ENCODE measurements at places on chromosomes 3 and 15.

DNA sequence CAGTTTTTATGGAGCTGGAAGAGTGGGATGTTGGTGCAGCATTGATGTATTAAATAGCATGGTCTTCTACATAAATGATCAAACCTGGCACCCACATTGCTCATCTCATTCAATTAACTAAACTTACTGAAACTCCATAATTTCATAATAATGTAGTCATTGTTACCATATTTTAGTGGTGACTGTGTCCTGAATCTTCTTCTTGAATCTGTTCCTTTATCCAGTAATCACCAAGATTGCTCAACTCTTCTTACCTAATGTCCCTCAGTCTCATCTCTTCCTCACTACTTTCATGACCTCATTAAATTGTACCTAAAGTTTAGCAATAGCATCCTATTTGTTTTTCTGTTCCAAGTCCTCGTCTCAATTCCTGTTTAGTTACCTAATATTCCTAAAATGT, 69.8 kb downstream of the FGF7 start:
- DNase-seq = no peak

DNA sequence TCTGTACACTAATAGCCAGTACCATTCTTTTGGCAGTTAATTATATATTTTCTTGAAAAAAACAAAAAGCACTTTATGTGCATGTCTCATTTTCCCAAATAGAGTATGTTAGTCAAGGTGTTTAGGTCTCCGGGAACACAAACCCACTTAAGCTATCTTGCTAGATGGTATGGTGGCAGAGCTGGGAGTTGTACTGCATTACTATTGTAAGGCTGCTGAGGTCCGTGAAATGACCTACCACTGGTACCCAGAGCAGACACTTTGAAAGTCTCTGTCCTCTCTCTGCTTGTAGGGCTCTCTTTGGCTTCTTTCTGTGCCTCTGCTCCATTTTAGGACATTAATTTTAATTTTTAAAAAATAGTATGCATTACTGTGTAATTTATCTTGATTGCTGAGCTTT, 8.8 kb downstream of the TMOD3 start:
- DNase-seq = no peak

GRCh38 chr15:31046759-31047359, 54.7 kb downstream of the TRPM1 start:
- no peak for DNase-seq

GRCh38 chr3:43862992-43863805, 172.5 kb downstream of the ABHD5 start:
- DNase-seq = no peak

- DNase-seq = no peak
Measured at GRCh38 chr3:37338500-37338899, 164.1 kb upstream of the LRRFIP2 start.

DNA sequence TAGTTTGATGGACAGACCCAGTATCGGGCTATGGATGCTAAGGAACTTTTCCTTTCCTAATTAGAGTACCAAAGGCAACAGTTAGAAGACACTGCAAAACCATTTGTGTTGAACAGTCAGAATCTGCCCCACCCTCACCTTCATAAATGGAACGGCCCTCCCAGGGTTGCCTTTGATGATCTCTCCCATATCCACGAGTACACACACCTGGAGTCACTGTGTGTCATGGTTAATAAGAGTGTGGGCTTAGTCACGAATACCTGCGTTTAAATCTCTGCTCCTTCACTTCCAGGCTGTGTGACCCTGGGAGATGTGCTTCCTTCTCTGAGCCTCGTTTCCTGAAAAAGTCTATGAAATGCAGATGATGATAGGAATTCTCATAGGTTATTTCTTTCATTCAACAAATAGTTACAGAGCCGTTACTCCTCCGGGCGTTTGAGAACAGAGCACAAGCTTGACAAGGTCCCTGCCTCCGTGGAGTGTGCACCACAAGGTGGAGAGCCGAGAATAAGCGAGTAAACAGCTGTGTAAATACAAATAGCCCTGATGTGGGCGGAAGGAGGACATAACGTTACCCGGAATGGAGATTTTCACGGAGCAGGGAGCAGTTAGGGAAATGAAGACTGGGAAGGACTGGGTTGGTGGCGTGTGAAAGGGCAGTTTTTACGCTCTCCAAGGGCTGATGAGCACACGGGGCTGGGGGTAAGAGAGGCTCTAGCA, 6.7 kb downstream of the SLC51A start:
- DNase-seq = no peak

- DNase-seq = no peak
Measured at GRCh38 chr3:196471551-196471950, 32.0 kb downstream of the RNF168 start.

GRCh38 chr15:35252351-35252865, 167.3 kb upstream of the NANOGP8 start:
- DNase-seq = no peak

DNA sequence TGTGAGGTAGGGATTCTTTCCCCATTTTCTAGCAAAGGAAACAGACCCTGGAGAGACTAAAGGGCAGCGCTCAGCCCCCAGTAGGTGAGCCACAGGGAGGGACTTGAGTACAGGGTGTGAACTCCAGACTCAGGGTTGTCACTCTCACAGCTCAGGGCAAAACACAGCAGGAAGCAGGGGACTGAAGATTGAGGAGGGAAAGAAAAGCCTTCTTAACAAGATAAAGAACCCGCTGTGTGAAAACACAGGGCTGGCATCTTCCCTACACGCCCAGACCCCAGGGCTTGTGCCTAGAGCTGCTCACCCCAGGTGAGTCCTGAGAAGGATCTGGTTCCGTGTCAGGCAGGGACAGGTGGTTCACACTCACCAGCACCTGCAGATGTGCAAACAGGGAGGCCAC, 59.6 kb downstream of the ABTB1 start:
- DNase-seq = no peak

DNA sequence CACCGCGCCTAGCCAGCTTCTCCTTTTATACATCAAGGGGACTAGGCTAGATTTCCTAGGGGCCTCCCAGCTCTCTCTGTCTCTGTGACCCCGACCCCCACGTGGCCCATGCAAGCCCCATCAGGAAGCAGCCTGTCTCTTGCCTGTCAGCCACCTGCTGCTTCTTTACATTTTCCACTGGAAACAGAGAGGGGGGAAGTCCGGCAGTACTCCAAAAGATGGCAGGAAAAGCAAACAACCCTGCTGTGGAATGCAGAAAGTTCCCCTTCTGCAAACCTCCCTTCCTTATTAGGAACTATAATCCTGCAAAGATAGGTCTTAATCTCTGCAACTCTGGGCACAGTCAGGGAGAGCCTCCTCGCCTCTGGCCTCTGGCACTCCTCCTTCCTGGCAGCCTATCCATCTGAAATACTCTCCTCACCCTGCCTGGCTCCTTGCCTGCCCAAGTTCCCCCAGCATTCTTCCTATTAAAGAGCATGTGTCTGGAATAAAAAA, 47.4 kb upstream of the HACD2 start:
- DNase-seq = no peak

DNA sequence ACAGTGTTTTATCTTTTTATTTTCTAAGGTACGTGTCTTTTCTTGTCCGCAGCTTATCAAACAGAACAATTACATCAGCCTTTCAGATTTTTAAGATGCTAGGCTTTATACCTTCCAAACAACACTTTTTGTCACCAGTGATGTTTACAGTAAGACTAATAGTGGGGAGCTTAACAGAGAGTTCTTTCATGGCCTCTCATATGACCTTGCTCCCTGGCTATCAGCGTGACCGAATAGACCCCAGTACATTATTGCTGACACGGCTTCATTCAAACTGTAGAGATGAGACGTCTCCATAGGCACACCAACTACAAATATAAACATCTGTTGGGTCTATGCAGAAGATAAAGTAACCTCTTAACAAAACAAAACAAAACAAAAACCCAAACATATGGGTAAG, 477.6 kb upstream of the KCNMB2 start:
- no peak for DNase-seq

DNA sequence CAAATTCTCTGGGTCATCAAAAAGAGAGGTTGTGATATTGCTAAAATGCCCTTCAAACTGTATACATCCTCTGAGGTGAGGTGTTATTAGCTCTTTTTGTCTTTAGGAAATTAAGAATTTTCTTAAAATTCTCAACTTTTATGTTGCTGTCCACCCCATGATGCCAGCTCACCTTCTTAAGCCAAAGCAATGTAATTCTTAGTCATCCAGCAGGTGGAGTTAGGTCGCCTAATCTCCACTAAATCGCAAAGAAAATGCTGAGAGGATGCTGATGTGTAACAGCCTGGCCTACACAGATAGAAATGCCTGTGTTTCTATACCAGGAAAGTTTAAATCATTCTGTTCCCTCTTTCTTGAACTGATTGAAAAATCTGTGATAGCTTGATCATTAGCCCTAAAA, 770.2 kb upstream of the ALCAM start:
- no peak for DNase-seq

DNA sequence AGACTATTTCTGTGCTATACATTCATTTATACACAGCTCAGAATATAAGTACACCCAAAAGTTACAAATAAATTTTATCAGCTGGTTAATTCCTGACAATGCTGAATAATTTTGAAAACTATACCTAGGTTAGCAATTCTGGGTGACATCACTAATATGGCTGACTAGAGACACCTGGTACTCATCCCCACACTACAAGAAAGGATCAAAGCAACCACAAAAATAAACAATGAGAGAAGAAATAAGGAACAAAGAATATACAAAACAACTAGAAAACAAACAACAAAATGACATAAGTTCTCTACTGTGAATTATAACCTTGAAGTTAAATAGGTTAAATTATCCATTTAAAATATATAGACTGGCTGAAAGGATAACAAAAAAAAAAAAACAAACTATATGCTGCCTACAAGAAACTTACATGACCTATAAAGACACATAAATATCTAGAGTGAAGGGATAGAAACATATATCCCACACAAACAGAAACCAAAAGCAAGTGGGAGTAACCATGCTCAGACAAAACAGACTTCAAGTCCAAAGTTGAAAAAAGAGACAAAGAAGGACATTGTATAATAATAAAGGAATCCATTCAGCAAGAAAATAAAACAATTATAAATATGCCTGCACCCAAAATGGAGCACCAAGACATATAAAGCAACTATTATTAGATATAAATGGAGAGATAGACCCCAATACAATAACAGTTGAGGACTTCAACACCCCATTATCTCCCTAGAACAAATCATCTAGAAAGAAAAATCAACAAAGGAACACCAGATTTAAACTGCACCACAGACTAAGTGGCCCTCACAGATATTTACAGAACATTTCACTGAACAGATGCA, 57.8 kb downstream of the IMPG2 start:
- no peak for DNase-seq

DNA sequence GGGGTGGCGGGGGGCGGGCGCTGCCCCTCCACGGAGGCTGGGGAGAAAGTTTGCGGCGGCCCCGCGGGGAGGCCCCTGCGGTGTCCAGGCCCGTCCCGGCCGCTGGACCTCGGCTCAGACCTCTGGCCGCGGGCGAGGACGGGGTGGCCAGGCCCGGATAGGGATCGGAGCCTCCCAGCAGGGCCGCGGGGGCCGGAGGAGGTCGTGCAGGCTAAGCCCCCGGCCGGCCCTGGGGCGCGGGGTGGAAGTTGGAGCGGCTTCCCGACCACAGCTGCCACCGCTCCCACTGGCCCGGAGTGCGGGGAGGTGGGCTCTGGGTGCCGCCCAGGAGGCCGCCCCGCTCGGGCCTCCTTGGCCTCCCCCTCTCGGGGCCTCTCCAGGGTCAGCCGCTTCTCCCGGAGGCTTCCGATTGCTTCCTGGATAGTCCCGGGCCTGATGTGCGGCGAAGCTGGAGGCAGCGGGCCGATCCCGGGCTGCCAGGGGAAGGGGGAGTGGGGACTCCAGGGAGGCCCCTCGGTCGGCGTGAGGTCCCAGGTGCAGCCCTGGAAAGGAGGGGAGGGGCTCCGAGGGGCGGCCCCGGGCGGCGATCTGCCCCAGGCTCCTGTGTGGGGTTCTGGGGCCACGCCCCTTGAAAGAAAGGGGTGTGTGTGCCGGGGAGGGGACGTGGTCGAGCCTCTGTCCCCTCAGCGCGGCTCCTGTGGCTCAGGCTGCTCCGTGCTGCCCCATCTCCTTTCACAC, 907 bp downstream of the PLXNA1 start:
- DNase-seq = no peak

DNA sequence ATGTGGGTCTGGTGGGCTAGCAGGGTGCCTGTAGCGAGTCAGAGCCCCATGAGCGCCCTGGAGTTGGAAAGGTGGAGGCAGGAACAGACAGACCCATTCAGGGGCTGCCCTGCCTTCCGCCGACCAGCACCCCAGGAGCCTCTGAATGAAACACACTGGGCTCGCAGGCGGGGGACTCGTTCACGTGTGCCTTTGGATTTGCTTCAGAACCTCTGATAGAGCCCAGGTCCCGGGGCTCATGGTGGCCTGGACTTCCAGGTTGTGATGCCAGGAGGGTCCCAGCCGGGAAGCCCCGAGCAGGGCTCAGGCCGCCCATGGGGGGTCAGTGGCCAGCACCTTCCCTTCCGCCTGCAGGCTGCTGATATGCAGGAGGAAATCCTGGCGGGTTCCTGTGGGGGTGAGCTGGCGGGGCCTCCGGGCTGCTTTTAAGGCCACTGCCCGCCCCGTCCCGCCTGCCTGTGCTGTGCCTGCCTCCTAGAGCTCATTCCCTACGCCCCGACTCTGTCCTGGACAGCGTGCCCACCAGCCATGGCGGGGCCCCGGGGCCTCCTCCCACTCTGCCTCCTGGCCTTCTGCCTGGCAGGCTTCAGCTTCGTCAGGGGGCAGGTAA, at the start of gene STAB1:
STAB1 (plus strand) TSS at position 453 of the 610 bp plus-strand sequence; CDS start at position 529, 76 bp downstream.
- no peak for DNase-seq

DNA sequence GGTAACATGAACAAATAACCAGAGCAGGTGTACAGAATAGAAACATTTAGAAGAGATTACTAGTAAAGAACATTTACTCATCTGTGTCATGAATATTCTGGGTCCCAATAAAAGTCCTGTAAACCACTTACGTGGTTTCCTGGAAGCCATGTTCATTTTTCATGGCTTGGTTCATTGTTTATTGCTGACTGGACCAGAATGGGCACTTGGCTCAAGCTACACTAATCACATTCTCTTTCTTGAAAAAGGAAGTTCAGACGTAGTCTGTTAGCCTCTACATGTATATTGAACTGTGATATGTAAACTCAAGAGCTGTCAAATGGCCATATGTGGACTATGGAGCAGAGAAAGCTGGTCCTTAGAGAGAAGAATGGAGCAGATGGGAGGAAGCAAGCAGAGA, 138.3 kb upstream of the FAM3D start:
- no peak for DNase-seq

DNA sequence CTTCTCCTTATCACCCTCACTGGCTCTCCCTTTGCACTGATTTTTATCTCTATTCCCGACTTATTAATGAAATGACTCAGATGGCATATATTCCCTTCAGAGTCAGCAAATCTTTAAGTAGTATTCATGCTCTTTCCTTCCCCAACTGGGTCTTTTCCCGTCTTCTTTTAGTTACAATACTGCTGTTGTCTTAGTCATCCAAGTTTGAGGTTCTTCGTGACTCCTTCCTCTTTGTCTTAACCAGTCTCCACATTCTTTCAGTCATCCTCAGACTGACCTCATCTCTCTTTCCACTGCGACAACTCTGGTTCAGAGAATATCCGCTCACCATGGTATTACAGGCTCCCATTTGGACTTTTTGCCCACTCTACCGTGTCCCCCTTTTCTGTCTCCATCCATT, 12.4 kb downstream of the WDR5B start:
- DNase-seq = no peak

Data from stimulated activated CD8-positive, alpha-beta memory T cell treated with anti-CD3 and anti-CD28 coated beads, Interleukin-4, amount 100 ng/mL, for 24 hours (primary cell).